ENCODE measurements at places on chromosomes 7 and 10.

DNA sequence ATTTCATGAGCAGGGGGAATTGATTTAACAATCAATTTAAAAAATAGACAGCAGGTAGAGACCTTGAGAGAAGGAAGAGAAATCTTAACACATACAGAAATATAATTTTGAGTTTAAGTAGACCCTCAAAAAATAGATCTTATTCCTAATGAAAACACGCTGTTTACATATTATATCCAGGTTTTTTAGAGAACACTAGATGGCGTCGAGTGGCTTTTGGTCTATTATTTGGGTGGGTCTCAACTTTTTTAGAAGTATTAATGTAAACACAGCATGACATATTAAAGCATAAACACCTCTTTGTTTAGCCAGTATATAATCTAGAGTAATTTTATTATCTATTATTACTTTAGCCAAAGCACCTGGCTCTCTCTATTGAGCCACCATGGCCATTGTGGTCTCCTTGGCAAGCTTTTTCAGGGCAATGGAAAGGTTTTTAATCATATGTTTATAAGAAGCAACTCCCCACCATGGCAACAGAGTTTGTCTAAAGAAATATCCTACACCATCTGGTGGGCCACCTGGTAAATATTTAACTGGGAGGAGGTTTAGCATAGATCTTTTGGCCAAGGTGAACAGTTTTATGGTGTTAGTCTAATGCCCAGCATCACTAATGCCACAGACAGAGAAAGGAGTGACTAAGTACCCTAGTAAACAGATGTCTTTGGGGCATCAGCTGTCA lies 59.7 kb upstream of the PRSS1 start:
- no peak for DNase-seq

DNA sequence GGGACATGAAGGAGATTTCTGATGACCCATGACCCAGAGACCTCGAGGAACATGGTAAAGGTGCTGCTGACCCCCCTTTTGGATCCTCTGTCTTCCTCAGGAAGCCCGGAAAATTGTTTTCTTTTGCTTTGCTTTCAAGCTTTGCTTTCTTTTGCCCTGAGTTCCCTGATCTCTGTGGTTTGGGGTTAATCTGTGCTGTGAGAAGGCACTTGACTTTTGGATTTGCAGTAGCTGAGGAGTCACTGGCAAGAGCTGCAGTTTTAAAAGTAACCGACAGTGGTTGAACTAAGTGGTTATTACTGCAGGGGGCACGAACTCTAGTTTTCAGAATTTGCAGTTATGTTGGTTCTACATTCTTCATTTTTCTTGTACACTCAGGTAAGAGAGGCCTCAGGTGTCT lies 53.0 kb downstream of the PDZD8 start:
- no peak for DNase-seq

- DNase-seq = no peak
Measured at GRCh38 chr7:28088032-28088431, 92.6 kb downstream of the JAZF1 start.

- DNase-seq = no peak
Measured at GRCh38 chr7:117193564-117193963, 129.3 kb downstream of the WNT2 start.

- no peak for DNase-seq
Measured at GRCh38 chr7:30751696-30752273, at the start of gene INMT. TSS of gene INMT (plus strand) at chr7:30752135. CDS start at chr7:30752151, 16 bp downstream.

DNA sequence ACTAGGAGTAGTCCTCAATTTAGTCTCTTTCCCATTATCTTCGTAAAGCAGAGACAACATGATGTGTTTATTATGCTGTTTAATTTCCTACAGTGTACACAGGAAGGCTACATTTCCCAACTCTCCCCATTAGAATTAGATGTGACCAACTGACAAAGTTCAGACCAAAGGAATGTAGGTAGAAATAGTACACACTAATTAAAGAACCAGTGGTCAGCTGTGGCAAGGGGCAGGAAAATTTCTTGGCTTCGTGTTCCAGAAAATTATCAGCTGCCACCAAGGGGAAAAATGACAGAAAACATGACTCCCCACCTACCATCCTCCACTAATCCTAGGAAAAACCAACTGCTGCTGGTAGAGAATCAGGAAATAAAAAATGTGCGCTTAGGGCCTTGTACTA lies 125.6 kb downstream of the PPP1R3A start:
- no peak for DNase-seq

DNA sequence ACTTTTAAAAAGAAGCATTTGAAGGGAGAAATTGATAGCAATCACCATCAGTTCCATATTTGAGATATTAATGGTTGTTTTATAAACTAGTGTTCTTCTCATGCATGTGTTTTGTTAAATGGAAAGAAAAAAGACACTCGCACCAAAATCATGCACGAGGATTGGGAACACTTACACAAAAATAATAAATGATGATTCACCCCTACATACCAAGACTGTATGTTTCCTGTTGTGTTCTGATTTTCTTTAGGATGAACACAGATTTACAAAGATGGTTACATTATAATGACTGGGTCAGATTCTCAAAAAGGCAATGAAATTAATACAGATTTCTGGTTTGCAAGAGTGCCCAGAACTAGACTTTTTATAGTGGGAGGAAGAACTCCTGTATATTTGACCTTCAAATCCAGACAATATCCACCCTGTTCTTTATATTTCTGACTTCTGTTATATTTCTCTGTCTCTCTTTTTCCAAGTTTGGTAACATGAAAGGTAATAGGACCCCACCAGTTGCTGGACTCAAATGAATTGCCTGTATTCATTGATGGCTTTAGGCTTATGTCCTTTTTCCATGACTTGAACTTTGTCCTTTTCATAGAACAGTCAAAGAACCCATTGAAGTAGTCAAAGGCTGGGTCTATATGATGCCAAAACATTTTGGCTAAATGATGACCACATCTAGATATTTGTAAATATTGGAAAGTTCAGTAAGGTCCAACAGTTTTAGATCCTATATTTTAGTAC lies 54.4 kb downstream of the SEMA3A start:
- no peak for DNase-seq

- no peak for DNase-seq
Measured at GRCh38 chr7:75740846-75741497, 2.2 kb upstream of the HIP1 start.

- no peak for DNase-seq
Measured at GRCh38 chr10:68365611-68366010, 32.9 kb upstream of the PBLD start.

DNA sequence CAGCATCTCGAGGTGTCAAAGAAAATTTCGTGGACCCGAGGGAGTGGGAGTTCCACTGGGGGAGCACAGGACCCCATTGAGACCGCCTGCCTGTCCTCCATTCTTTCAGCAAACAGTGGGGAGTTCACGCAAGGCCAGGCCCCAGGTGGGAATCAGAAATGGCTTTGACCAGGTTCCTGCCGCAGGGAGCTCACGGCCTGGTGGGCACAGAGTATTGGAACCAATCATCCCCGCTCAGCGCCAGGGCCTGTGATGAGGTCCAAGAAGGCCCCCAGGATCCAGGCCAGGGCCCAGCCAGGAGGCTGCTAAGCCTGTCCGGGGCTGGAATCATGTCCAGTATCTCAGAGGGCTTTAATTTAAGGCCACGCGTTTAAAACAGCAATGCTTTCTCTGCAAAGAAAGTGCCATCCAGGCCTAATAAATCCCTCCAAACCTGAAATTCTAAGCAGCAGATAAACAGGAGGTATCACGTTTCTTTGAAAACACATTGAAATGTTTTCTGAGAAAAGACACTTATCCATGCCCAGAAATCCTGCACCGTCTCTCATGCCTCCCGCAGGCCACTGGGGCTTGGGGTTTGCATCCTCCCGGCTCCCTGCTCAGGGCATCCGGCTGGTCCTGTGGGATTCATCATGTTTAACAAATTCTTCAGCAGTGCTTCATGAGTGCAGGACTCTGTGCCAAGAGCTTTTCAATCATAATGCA lies 125.7 kb downstream of the OAT start:
- DNase-seq = no peak

GRCh38 chr10:47295411-47295810 lies 4.6 kb upstream of the GDF10 start:
- DNase-seq = no peak

DNA sequence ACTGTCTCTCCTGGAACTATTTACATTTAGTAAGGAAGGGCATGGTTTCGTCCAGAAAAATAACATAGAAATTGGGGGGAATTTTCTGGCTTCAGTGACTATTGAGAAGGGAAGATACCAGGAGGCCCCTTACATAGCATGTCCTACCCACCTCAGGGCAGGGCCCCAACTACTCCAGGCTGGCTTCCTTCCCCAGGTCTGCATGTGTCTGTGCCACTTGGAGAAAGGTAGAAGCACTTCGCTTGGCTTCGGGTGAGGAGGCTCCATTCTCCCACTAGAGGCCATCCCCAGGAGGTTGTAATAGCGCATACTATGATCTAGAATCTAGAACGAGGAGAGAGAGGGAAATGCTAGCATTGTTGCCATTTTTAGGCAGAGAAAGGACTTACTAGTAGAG lies 14.7 kb downstream of the LRGUK start:
- DNase-seq = no peak

DNA sequence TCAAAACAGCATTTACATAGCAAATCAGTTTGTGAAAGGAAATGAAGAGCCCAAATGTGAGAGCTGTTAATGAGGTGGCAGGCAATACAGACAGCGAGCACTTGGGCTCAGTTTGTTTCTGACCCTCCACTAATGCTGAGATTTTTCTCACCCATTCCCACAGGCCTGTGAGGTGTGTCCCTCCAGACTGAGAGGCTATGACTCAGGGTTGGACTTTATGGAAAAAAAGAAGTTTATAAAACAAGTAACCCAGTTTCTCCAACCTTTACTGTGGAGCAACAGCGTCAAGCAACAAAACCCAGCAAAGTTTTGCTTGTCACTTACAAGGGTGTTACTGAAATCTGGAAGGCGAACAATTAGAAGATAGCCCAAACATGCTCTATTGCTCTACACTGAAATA lies 4.9 kb upstream of the FEZF1 start:
- DNase-seq = no peak

DNA sequence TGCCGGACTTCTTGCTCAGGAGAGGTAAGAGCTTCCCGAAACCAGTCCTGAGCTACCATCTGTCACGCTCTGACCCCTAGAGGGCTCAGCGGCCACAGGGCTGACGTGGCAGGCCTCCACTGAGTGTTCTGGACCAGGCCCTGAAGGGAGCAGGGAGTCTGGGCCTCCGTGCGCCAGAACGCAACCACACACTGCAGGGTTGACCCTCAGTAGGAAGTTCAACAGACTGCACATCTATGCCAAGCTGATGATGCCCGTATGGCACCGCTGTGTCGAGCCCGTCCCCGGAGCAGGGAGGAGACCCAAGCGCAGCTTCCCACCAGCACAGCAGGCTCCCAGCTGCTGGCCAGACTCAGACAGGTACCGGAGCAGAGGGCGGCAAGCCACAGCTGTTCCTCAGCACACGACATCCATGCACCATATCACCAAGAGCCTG lies 39.2 kb downstream of the CAMK2B start:
- no peak for DNase-seq

DNA sequence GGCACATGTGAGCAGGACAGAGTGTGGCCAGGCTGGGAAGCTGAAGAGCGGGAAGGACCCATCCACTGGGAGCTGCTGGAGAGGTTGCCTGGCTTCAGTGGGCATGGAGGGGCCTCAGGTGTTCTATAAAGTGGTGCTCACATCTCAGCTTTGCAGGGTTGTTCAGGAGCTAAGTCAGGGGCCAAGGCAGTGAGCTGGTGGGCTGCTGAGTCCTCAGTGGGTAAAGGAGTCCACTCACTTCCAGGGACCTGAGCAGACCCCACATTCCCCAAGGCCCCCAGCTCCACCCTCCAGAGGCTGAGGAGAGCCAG lies 28.8 kb upstream of the C10orf53 start:
- DNase-seq = no peak

DNA sequence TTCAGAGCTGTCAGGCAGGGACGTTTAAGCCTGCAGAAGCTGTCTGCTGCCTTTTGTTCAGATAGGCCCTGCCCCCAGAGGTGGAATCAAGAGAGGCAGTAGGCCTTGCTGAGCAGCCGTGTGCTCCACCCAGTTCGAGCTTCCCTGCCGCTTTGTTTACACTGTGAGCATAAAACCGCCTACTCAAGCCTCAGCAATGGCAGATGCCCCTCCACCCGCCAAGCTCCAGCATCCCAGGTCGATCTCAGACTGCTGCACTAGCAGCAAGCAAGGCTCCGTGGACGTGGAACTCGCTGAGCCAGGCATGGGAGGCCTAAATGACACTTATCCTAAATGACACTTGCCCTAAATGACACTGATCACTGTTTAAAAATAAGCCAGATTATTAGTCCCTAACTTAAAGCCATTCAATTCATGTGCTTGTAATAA lies 6.8 kb upstream of the ASB15 start:
- no peak for DNase-seq

GRCh38 chr7:106372595-106373318 lies 88.0 kb upstream of the NAMPT start:
- DNase-seq = no peak

DNA sequence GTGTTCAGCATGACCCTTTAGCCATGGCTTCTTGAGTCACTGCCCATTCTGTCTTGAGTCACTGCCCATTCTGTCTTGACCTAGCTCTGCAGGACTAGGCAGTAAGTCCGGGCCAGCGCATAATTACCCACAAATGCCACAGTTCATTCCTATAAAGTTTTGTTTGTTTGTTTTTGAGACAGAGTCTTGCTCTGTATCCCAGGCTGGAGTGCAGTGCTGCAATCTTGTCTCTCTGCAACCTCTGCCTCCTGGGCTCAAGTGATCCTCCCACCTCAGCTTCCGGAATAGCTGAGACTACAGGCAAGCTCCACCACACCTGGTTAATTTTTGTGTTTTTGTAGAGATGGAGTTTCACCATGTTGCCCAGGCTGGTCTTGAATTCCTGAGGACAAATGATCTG lies 32.7 kb upstream of the TARP start:
- no peak for DNase-seq

- DNase-seq = no peak
Measured at GRCh38 chr10:79155301-79156081, 86.7 kb downstream of the ZMIZ1 start.

DNA sequence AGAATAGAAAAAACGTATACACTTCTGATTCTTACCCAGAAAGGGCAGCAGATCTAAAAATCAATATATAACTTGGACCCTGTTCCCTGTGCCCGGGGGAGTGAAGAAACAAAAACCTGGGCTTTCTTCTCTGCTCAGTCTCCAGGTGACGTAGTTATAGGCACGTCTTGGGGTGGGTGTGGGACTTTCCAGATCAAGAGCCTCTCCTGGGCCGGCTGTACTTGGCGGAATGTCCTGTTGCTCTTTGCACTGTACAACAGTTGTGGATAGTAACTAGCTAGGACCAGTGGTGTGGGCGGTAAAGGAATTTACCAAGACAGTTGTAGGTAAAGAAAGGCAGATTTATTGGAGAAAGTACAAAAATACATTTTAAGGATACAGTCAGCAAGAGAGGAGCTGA lies 40.4 kb upstream of the STEAP4 start:
- no peak for DNase-seq

DNA sequence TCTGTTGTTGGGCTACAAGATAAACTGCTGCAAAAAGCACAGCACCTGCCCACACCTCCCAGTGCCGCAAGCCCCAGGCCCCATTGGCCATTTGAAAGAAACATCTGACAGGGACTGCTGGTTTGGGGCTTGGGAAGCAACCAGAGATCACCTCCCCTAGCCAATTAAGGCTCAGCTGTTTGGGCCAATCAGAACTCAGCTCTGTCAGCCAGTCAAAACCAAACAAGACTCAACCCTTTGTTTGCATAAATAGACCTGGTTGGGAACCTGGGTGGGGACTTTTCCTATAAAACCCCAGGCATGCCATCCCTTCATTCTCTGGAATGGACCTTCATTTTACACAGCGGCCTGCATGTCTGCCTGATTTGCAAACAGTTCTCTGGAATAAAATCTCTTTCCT lies 17.2 kb upstream of the NME8 start:
- no peak for DNase-seq

Data from HS-5 (cell line).